Stimulated activated CD4-positive, alpha-beta T cell treated with anti-CD3 and anti-CD28 coated beads, Interleukin-1b, Interleukin-23, amount 100 ng/mL, for 24 hours (primary cell): ENCODE measurements at places on chromosomes 2 and 18.

GRCh38 chr2:105231232-105231619 lies 10.3 kb upstream of the GPR45 start:
- DNase-seq = no peak

GRCh38 chr2:120972286-120972685 lies 236.6 kb downstream of the GLI2 start:
- no peak for DNase-seq

DNA sequence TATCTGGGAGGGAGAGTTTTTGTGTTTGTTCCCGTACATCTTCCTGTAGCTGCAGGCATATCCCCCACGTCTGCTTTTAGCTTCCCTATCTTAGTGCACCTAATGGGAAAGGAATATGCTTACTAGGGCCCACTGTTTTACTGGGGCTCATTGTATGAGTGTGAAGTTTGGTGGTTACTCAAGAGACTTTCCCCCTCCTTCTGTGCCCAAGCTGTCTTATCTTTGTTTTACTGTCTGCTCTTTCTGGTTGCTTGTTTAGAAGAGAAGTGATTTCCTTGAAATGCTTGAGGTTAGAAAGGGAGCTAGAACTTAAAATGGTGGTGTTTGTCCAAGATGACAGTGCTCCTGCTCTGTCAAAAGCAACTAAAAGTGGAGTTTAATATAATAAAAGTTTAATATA lies 7.3 kb downstream of the PTH2R start:
- no peak for DNase-seq

GRCh38 chr18:28002841-28003240 lies 174.1 kb downstream of the CDH2 start:
- DNase-seq = no peak

GRCh38 chr18:11983592-11983991 lies 2.3 kb downstream of the IMPA2 start:
- no peak for DNase-seq

DNA sequence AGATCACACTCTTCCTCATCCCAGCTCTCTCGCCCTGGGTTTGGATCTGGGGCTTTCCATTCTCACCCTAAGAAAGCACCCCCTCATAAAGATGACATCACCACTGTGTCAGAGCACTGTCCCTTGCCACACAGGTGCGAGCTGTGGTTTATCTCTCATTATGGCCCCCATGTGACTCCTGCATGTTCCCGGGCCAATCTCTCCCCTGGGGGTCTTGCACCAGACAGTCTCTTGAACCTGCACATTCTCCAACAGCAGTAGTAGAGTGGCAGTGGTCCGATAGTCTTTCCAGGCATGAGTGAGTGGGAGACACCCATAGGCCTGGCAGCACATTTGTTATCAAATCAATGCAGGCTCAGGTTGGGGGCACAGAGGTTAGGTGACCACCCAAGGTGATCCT lies 130.5 kb downstream of the HRH4 start:
- no peak for DNase-seq

DNA sequence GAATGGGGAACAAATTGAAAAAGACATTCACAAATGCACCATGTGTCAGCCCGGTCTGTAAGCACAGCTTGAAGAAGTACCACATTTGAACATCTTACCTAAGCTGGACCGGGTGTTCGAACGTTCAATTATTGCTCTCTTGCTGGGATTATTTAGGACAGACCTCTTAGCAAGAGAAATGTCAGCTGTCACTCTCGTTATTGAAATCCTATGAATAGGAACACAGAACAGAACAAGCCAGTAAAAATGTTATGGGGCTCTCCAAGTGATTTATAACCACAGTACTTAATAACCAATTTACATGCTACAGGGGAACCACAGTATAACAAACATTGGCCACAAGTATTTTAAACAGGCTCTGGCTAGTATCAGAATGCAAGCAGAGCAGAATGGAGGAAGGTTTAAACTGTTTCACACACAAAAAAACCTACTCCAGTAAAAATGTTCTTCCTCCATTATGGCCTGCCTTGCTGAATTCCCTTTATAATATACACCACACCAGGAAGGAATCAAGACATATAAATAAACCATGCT lies 32.5 kb upstream of the ARL5A start:
- DNase-seq = no peak
